ENCODE measurements at places on chromosomes 12 and 14. TPM values are rescaled to one million over a fixed set of nuclear protein-coding genes. Genes with fewer than 3 reads are reported as not detected.

TAS2R42 gene
- not detected for total RNA-seq

IL22 gene
- total RNA-seq: not detected

GPR132 gene
- total RNA-seq: 4.5 TPM

RPS6KL1 gene
- 23.6 TPM for total RNA-seq

TEX52 gene
- not detected for total RNA-seq

DIO3 gene
- 6.4 TPM for total RNA-seq

GRCh38 chr14:31109257-31109656 lies 83.1 kb upstream of the STRN3 start:
- no peak for DNase-seq

- no peak for DNase-seq
Measured at GRCh38 chr14:85599939-85600338, 70.0 kb downstream of the FLRT2 start.

GRCh38 chr12:53499266-53500141 lies at the start of gene MAP3K12:
TSS of gene MAP3K12 (minus strand) at chr12:53499458. CDS start at chr12:53487391, 12,067 bp downstream.
- peak; percentile 89 for DNase-seq

DNA sequence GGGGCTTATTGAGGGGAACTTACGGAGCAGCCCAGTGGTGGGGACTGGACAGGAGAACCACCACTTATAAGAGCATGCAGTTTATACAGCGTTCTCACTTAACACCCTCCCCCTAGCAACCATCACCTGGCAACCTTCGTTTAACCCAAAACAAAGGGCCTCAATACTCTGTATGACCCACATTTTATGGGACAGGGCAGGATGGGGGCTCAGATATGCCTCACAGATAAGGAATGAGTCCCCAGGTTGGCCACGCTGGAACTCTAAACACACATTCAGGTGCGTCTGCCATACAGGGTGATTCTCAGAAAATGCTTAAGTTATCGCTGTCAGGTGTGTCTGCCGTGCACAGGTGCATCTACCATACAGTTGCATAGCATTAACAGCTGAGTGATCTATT lies 99.2 kb downstream of the GCH1 start:
- no peak for DNase-seq

DNA sequence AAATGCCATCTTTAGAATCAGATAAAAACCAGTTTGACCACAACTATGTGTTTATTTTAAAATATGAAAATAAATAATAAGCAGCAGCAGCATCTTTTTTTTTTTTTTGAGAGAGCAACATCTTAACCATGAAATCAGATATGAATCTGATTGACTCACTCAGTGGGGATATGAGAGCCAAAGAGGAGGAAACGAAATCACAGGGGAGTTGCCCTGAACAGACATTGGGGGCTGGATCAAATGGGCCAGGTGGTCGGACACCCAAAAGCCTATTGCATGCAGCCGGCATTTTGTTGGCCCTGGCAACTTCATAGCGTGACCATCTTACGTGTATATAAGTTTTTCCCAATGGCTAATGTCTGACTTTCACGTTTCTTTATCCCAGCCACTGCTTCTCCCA lies 321.1 kb downstream of the NPAS3 start:
- DNase-seq: no peak

GRCh38 chr14:73896521-73896920 lies 9.9 kb downstream of the ZNF410 start:
- DNase-seq: no peak

- DNase-seq: no peak
Measured at GRCh38 chr12:92779902-92780301, 77.1 kb downstream of the PLEKHG7 start.

DNA sequence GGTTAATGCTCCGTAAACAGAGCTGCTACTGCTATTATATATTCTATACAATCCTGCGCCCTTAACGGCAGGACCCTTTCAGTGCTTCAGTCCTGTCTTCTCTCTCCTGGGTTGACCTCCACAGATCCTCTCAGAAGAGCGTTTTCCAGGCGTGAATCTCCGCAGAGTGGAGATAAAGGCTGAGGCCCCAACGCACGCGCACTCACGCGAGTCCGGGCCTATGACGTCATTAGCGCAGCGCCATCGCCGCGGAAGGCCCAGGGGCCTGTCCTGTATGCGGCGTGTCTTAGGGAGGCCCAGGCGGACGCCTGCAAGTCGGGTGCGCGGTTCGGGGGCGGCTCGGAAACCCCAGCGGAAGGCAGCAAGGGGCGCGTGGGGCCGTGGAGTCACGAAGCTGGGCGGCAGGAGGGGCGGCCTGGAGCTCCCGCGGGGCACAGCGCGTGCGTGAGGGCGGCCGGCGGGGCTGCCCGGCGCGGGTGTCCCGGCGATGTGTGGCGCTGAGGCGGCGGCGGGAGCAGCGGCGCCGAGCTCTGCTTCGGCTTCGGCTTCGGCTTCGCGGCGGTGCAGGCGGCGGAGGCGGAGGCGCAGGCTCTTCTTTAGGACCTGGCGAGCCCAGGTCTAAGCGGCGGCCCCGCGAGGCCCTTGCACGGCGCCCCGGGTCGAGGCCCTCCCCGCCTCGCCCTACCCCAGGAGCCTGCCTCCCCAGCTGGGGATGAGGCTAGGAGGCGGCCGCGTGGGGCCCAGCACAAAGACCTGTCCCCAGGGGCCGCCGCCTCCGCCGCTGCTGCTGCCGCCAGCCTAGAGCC lies at the start of gene MAPKAPK5:
Gene MAPKAPK5 (plus strand): TSS at position 479 of the 806 bp plus-strand sequence. CDS start 506 bp downstream, outside the sequence.
- DNase-seq: peak; percentile 99

GRCh38 chr14:101477648-101478047 lies 83.6 kb upstream of the DIO3 start:
- peak; percentile 51 for DNase-seq

DNA sequence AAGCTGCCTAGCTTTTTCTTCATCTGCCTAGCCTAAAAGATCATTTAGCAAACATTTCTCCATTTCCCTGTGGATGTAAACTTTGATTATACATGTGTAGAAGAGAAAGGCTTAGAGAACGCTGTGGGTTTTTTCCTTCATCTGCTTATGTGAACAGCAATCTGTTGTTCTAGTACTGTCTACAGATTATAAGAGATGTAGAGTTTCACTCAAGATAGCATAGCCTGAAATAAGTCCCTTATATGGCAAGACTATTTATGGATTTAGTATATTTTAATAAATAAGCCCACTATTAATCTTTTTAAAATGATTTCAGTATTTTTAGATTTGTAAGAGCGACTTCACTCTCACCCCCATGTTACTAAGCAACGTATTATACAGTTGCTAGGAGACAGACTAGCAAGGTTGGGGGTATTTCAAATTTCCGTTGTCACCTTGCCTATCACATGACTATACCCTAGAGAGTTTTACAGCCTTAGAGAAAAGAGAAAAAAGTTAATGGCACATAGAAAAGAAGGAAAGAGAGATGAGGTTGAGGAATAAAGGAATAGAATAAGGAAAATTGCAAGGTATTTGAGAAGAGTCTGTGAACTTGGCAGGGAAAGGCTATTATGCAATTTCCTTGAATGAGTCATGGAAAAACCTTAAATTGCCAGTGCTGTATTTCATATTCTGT lies 12.2 kb upstream of the TUBA1A start:
- no peak for DNase-seq

- no peak for DNase-seq
Measured at GRCh38 chr12:96398424-96399119, 1.7 kb downstream of the CDK17 start.

DNA sequence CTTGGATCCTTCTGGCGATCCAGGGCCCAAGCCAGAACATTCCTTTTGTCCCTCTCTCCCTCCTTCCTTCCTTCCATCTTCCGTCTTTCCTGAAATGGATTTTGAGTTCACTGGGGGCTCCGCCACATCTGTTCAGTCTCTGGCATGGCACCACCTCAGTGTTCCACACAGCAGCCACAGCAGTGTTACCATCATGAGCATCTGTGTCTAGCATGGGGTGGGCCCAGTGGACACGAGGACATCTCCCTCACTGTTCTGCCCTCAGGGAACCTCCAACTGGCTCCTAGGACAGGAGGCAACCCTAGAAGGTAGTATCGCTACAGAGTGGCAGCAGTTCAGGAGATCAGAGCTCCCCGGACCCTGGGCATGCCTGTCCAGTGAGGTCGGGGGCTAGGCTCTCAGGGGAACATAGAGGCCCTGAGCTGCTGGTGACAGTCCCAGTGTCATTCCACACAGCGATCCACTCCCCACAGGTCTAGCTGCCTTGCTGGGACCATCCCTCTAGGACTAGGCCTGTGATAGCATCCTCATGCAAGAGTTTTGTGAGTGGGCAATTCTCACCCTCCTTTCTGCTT lies 59.0 kb downstream of the GALNT16 start:
- peak; percentile 57 for DNase-seq

DNA sequence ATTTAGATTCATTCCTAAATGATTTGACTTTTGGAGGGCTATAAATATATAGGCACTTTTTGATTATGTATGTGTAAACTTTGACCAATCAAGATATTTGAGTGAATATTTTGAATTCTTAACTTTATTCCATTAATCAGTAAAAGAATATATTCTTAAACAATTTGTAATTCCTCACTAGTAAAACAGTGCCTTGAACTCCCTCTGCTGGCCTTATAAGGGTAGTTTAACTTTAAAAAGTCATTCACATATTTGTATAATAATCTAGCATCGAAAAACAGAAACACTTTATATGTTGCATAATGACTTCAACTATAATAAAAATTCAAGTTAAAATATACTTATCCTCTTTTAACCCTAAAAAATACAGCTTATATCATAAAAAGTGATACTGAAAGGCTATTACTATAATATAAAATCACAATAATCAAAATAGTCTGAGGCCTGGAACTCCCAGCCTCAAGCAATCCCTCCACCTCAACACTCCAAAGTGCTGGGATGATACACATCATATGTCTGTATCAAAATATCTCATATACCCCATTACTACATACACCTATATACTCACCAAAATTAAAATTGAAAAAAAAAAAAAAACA lies 31.2 kb downstream of the CCDC59 start:
- DNase-seq: no peak

GRCh38 chr12:31849090-31849687 lies 110.0 kb upstream of the RESF1 start:
- no peak for DNase-seq

Data from mesenteric fat pad (tissue), 1 donor.